MM.1S (cell line): ENCODE measurements at places on chromosomes 5 and 9.
A peak's percentile ranks its signal among the peaks of the same experiment; 100 is the strongest.

GRCh38 chr9:75960551-75960950, 70.1 kb downstream of the PCSK5 start:
- no peak for DNase-seq

DNA sequence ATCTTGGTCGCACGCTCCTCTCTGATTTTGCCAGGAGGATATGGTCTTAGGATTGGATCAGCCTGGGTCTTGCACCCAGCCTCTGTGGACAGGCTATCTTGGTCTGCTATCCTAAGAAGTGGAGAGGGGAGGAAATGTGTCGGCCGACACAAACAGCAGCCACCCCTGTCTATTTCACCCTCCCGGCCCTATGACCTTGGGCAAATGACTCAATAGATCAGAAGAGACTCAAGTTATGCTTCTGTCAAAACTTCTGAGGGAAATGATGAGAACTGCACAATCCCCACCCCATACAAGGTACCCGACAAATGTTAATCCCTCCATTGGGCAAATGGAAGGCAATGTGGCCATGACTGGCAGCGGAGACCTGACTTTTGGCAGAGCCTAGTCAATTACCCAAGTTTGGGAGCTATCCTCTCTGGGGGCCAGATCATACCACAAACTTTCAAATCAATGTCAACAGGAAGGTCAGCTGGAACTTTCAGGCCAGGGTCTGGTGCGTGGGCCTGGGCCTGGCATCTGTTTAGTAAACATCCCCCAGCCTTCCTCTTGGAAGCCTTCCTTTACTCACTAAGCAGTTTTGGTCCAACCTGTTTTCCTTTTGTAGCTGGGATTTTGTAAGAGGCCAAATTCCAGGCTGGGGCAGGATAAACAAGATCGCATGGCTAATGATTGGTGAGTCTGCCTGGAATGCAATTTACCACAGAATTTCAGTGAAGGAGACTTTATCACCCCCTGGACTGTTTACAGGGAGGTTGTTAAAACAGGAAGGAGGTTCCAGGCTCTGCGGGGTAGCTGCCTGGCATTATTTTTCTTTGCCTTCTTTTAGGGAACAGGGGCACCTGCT, 64.2 kb upstream of the CPEB4 start:
- no peak for DNase-seq

DNA sequence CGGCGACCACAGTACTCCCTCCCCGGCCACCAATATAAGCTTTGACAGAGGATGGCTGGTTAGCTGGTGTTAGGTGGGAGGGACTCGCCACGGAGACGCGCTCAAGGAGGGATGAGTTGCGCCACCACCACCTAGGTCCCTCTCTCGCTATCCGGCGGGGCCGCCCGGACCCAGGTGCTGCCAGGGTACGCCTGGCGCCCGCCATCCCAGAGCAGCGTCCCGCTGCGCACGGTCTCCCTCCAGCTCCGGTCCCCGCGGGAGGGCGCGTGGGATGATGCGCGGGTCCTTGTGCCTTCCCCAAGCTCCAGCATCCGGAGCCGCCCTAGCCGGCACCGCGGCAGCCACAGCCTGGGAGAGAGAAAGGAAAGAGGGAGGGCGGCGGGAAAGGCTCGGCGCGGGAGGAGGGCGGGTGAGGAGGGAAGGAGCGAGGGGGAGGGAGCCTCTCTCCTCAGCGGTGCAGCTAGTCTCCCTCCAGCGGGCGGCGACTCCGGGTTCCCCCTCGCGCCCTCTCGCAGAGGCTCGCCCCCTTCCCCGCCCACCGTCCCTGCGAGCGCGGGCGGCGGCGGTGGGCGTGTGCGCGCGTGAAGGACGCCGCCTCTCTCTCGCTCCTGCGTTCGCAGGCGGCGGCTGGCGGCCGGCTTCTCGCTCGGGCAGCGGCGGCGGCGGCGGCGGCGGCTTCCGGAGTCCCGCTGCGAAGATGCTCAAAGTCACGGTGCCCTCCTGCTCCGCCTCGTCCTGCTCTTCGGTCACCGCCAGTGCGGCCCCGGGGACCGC, at the start of gene CAMK4:
Gene CAMK4, plus strand, starts transcription at position 598 of the 774 bp plus-strand sequence. Its CDS starts 100 bp downstream, at position 698.
- peak; percentile 60 for DNase-seq

DNA sequence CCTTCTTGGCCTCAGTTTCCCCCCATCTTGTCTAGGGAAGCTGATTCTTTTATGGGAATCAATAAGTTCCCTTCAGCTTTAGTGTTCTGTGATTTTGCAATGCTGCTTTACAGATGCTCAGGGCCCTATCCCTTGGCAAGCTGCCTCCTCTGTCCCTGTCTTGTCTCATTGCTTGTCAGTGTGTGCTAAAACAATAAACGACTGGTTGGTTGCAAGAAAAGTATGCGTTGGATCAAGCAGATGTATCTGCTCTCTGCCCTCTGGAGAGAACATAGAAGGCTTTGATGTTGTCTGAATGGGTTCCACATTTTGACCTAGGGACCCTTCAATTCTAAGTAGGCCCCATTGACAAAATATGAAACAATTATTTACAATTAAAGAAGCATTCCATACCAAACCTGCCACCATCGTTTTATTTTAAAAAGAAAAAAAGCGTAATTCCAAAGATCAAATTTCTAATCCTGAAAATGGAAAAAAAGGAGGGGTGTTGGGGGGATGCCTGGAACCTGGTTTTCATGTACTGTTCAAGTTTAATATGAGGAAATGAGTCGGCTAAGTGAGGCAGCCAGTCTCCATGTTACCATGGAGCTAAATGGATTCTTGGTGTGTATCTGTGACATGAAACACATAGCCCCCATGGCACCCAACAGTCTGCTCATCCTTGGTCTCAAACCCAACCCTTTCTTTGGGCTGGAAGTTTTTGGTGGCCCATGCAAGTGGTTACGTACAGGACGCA, 31.2 kb upstream of the TARS1 start:
- no peak for DNase-seq

DNA sequence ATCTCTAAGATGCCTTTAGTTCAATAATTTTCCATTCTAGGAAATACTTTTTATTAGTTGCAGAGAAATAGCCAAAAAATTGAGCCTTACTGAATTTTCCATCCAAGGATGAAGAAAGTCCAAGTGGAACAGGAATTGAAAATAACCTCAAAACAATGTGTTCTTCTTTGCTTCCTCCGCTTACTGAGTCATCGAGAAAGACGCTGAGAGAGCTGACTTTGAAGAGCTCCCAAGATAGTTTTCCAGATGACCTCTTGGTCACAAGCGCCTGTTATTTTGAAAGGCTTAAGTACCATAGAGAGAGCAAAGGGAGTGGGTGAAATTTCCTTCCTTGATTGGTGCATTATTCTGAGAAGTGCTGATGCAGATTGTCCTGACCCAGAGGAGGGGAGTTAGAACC, 253.5 kb upstream of the ATP10B start:
- DNase-seq, result no peak

- peak; percentile 16 for DNase-seq
These were observed 36.2 kb upstream of the ADAM19 start for GRCh38 chr5:157611571-157612476.

GRCh38 chr5:77518304-77518703, 26.2 kb upstream of the WDR41 start:
- DNase-seq, result peak; percentile 9

GRCh38 chr5:113713051-113713450, 199.6 kb downstream of the YTHDC2 start:
- DNase-seq, result no peak

- DNase-seq, result no peak
These were observed 204.2 kb upstream of the PIK3R1 start for GRCh38 chr5:68011259-68011760.

- DNase-seq, result peak; percentile 36
These were observed 106.7 kb downstream of the SMIM15 start for GRCh38 chr5:61055434-61056006.

DNA sequence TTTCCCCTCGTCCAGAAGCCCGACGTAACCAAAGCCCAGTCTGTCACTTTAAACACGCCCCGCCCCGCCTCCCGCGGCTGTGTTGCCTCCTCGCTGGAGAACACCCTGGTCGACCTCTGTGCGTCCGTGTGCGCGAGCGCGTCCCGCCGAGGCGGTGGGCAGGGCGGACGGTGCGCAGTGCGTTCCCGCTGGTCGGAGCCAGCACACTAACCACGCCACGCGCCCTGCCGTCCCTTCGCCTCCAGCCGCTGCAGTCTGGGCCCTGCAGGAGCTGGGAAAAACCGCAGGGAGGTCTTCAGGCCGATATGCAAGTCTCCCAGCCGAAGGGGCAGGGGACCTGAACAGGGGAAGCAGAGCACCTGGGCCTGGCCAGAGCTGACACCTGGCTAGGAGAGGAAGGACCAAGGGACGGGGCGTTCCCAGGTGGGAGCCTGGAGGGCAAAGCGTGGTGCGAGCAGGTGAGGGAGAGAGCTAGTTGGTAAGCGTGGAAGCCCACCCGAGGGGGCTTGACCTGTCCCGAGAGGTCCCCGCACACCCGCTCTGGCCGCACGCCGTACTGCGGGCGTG, 1.3 kb upstream of the PHPT1 start:
- DNase-seq, result peak; percentile 92

DNA sequence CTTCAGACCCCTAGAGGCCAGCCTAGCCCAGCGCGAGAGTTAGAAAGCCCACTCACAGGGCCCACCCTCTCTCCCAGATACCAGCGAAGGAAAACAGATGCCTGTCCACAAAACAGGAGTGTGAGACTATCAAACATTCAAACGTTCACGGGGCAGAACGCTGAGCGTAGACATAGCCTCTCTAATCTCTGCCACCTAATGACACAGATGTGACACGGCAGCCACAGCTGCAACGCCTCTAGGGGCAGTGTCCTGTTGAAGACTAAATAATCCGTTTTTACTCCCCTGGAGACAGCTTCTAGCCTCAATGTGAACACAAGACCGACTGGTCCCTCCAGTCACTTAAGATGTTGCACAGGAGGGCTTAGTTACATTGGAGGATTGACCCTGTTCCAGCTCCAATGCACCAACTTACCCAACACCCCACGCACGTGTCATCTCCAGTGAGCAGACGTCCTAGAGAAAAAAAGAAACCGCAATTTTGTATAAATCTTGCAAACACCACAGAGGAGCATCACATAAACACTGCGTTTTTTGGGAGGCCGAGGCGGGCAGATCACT, 14.3 kb downstream of the DIPK1B start:
- DNase-seq, result peak; percentile 42

DNA sequence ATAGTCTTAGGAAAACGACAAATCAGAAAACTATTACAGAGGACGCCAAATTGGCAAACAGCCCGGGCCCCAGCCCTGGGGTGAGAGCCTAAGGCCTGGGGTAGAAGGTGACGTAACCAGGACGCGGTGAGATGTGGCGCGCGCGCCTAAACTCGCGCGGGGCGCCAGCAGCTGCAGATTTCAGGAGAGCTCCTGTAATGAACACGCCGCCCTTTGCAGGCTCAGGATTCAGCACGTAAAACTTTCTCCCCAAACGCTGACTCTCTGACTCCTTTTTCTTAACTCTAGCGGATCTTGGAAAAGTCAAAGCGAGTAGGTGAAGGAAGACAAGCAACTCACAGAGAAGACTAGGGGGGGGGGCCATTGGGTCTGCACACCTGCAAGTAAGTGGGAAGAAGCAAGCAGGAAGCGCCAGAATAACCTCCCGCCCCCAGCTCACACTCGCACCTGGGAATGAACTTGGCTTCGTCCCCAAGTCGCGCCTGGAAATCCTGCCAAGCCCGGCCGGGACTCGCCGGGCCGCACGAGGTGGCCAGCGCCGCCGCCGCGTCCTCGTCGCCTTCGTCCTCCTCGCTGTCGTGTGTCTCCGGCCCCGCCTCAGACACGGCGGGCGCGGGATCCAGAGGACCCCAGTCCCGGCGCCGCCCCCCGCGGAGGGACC, 822 bp downstream of the RASEF start:
- DNase-seq, result no peak

DNA sequence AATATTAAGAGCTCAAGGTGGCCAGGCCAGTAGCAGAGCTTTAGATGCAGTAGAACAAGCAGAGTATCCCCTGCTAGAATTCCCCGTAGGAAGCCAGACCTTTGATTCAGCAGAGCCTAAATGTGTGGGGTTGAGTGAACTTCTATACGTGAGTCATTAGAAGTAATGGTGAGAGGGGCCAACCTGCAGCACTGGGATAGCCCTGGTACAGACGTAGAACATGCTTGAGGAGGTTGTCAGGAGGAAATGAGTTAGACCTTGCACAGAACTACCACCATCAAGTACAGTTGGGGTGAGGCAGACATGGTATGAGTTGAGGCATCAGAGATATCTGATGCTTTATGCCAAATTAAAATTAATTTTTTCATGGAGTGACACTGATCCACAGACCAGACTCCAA, 42.0 kb downstream of the PDCD1LG2 start:
- no peak for DNase-seq

- DNase-seq, result no peak
These were observed 13.5 kb downstream of the CXCL14 start for GRCh38 chr5:135565266-135565665.

DNA sequence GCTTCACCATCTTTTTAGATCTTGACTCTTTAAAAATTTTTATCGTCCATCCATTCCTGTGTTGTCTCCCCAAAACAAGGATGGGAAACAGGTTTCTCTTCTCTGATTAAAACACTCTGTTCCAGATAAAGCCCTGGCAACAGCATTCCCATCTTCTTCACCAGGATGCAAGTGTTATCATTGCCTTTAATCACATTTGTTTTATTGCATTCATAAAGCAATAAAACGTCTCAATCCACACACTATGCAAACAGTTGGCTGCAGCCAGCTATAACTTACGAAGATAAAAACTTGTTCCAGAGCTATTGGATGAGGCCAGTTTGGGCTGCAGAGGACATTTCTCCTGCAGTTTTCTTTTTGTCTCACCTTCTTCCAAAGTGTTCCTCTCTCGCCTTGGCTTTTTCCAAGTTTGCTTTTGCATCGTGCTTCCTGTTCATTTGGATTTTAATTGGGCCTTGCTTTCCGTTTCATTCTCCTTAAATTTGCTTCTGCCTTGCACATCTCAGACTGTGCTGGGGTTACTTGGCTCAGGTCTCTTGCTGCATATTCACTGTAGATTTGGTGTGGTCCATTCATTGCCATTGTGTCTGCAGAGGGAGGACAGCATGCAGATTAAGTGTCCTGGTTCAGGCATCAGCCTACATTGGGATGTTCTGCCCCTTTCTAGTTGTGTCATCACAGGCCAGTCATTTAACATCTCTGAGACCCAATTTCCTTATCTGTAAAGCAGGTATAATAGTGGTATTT, 136.5 kb upstream of the LIFR start:
- no peak for DNase-seq

- DNase-seq, result no peak
These were observed 210.5 kb upstream of the SEMA6A start for GRCh38 chr5:116785106-116785505.

- no peak for DNase-seq
These were observed 7.0 kb upstream of the SLC9A3 start for GRCh38 chr5:531101-531748.

DNA sequence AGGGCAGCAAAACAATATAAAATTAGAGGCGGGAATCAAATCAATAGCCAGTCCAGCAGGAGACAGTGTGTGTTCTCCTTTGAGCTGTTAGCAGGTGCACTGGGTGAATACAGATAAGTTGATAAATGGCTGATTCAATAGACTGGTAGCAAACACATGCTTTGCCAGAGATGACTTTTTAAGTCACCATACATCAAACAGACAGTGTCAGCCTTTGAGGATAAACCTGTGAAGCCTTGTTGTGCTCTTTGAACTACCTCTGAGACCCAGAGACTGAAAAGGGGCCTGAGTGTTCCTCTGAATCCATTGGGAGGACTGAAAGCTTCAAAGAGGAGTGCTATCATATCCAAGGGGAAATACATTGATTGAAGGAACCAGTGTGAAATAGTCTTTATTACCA, 301.9 kb downstream of the RASEF start:
- no peak for DNase-seq
